ENCODE measurements at places on chromosomes 5 and 9.

GRCh38 chr5:143198332-143198731 is 205.2 kb downstream of the NR3C1 start:
- DNase-seq: no peak

GRCh38 chr9:8486095-8486494 is 686.5 kb upstream of the DMAC1 start:
- no peak for DNase-seq

- DNase-seq: no peak
Observed at GRCh38 chr9:36135741-36136271, 727 bp upstream of the GLIPR2 start.

DNA sequence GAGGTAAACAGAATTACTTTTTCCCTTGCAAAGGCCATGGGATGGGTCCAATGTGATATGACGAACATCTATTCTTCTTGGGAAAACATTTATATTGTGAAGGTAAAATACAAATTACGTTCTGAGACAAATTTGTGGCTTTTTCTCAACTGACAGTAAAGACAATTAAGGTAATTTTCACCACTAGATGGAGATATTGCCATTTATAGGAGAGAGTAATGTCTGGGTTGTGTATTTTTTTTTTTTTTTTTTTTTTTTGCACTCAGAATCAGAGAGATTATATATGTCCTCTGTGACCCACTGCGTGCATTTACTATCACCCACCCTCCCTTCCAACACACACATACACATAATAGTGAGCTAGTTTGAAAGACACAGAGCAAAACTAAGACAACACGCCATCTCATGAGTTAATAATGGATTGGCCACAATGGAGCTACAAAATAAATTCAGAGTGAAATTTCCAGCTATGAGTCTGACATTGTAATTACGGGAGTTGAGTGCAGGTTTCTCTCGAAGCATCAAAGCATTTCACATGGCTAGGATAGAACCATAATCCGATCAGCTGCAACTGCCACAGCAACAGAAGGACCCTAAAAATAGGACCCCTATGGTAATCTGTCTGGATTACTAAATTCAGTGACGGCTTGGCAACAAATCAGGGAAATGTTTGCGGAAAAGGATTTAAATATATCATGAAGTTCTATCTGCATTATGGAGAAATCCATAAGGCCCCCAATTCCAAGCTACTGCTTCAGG is 49.2 kb downstream of the ANXA1 start:
- no peak for DNase-seq

DNA sequence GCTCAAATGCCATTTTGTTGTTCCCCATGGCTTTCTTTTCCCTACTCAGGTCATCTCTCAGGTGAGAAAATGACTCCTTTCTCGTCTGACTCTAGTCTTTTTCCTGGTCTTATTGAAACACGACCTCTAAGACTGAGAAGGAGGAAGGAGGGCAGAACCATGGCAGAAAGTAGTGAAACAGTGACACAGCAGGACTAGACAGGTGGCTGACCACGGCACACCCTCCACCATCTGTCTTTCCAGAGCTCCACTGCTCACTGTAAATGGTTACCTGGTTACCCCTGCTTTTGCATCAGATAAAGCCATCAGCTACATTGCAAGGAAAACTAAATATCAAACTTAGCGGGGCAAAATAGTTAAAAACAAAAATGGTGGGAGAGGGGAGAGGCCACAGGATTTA is 30.9 kb downstream of the NR4A3 start:
- no peak for DNase-seq

GRCh38 chr9:373759-374206 is 159.1 kb downstream of the DOCK8 start:
- DNase-seq: no peak

DNA sequence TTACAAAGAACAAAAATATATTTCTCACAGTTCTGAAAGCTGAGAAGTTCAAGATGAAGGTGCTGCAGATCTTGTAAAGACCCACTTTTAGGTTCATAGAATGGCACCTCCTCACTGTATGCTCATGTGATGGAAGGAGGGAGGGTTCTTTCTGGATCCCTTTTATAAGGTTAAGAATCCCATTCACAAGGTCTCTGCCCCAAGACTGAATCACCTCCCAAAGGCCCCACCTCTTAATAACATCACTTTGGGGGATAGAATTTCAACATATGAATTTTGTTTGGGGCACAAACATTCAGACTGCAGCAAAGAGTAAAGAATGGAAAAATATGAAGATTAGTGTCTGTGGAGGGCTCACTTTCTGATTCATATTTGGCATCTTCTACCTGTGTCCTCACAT is 77.1 kb upstream of the PRR16 start:
- DNase-seq: no peak

GRCh38 chr9:110447476-110447875 is 109.8 kb upstream of the TXNDC8 start:
- DNase-seq: no peak

DNA sequence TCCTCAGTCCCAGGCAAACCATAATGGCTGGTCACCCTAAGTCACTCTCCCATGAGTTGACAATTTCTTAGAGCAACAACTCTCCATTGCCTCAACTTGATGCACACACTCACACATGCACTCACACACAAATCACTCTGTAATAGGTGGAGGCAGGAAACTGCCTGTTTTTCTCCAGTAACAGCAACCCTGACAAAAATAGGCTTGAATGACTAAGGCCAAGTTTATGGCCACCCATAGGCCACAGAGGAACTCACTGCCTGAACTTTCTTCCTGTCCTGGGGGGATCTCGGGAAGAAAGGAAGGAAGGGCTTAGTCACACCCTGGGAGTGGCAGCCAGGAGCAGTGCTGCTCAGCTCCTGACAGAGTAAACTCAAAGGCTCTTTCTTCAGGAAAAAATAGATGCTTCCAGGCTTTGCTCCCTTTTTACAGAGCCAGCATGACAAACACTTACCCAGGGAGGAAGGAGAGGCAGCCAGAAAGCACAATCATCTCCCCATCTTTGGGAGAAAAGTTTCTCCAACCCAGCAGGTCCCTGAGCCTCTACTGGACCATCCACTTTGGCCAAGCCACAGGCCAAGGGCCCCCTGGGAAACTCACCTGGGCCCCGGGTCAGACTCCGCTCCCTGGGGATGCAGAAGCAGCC is 368 bp downstream of the SH3TC2 start:
- DNase-seq: no peak

DNA sequence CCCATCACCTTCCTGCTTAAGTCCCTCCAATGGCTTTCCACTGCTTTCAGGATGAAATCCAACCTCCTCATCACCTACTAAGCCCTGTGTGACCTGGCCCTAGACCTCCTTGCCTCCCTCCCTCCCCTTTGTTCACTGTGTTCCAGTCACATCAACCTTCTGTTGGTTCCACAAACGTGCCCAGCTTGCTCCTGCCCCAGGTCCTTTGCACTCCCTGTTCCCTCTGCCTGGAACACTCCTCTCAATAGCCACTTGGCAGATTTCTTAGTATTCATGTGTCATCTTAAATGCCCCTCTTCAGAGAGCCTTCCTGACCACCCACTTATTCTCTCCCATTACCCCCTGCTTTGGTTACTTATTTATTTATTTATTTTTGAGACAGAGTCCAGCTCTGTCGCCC is 24.1 kb upstream of the STXBP1 start:
- no peak for DNase-seq

- DNase-seq: no peak
Observed at GRCh38 chr9:130893341-130894101, 3.1 kb downstream of the QRFP start.

DNA sequence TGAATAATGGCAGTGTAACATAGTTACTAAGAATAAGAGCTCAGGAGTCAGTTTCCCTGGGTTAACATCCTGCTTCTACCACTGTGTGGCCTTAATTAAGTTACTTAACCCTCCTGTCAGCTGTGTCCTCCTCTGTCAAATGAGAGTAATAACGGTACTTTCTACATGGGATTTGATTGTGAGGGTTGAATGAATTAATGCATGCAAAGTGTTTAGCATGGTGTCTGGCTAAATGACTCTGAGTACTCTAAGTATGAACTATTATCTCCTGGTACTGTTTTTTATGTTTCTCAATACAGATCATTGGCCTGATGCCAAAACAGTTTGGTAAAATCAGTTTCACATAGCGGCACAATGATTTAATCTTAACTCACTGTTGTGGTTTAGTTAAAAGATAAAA is 19.6 kb downstream of the ZNF131 start:
- no peak for DNase-seq

GRCh38 chr5:115313052-115313451 is 16.6 kb upstream of the CCDC112 start:
- DNase-seq: no peak

DNA sequence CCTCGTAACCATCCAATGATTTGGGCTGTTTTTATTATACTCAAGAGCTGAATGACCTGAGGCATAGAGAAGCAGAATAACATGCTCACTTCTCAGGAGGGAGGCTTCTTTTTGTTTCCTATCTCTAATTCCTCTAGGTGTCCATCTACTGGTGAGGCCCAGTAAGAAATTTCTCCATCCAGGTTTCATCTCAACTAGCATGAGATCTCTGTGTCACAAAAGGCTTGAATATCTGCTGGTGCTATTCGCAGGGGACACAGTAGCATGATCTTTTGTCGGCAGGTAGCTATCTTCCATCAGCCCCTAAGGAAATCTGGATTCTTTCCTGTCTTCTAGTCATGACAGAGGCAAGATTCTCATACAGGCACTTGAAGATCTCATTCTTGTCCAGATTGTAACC is 8.9 kb downstream of the IFNE start:
- DNase-seq: no peak

GRCh38 chr5:54146916-54147315 is 163.5 kb downstream of the ARL15 start:
- no peak for DNase-seq

DNA sequence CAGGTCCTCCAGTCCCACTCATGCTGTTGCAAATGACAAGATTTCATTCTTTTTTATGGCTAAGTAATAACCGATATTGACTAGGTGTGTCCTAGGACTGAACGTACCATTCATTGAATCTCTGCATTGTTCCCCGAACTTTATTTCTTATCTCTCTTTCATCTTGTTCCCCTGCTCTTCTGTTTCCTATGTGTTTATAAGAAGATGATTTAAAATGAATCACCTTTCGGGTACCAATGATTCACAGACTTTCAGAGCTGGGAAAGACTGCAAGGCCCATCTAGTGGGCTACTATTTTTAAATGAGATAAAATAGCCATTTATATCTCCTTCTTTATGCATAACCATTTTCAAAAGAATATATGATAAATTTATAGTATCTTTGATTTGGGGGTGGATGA is 133.0 kb downstream of the CDH18 start:
- no peak for DNase-seq

DNA sequence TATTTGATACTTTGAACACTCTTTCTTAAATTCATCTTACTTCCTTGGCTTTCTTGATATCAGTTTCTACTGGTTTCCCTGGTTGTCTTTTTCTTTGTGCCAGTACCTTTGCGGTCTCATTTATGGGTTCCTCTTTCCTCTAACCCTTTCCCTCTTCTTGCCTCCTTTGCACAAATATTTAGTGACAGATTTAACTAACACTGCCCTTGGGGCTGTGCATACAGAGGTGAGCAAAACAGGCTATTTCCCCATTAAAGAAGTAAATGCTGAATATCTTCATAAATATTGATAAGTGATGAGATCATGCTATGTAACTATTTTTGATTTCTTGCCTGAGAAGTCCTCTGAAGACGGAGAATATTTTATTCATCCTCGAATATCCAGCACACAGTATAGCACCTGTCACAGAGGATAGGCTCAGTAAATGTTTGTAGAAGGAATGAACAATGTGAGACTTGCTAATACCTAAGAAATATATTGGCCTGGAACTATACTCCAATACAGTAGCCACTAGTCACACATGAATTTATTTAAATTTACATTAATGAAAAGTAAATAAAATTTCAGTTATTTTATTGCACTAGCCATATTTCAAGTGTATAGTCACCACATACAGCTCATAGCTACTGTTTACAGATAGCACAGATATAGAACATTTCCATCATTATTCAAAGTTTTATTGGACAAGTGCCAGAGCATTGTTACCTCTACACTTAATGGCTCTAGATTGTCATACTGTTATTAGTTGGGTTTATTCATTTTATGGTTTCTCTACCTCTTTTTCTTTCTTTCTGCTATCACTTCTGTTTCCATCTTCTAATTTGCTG is 90.4 kb downstream of the RIC1 start:
- DNase-seq: no peak

DNA sequence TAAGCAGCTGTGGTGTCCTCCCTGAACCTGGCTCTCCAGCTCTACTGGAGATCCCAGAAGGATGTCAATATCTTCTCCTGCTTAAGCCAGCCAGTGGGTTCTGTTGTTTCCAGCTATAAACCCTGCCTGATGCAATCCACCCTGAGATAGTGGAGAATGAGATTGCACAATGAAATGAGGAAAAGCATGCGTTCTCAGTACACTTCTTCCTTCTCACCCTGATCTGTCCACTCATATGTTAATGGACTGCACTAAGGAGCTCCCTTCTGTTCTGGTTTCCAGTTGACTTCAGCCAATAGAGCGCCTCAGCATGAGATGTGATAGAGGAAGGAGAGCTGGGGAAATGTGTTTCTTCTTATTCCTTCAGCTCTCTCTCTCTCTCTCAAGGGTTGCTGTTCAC is 40.0 kb upstream of the CDH6 start:
- DNase-seq: no peak

DNA sequence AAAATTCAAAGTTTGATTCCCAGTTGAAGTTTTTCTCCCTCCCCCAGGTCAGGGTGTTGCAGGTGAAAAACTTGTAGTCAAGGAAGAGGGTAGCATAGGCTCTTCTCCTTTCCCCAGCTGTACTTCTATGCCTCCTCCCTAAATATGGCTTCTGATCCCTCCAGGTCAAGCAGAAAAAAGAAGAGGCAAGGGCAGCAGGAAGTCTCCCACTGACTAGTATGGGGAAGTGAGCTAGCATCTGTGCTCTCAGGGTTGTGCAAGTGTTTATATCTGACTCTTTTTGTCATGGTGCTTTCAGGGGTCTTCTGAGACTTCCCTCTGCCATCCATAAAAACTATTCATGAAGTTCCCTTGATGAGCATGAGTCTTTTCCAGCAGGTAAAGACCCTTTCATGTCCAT is 76.0 kb downstream of the ATPSCKMT start:
- DNase-seq: no peak

GRCh38 chr5:107294669-107295068 is 376.1 kb downstream of the EFNA5 start:
- no peak for DNase-seq

- no peak for DNase-seq
Observed at GRCh38 chr5:154513669-154514084, 35.6 kb upstream of the HAND1 start.

- no peak for DNase-seq
Observed at GRCh38 chr5:98954392-98955028, 25.7 kb upstream of the CHD1 start.

All from stimulated activated CD4-positive, alpha-beta T cell treated with anti-CD3 and anti-CD28 coated beads, Interleukin-15, amount 100 ng/mL, for 1 hour (primary cell).